ENCODE measurements at places on chromosomes 1 and 21.

- DNase-seq: no peak
Measured at GRCh38 chr1:226351709-226352108, 42.7 kb upstream of the LIN9 start.

GRCh38 chr1:54358503-54359168 lies 47.6 kb downstream of the SSBP3 start:
- no peak for DNase-seq

- DNase-seq: no peak
Measured at GRCh38 chr1:20423169-20423795, 62.7 kb downstream of the CAMK2N1 start.

GRCh38 chr1:76185207-76185606 lies 110.7 kb downstream of the ST6GALNAC3 start:
- DNase-seq: no peak

DNA sequence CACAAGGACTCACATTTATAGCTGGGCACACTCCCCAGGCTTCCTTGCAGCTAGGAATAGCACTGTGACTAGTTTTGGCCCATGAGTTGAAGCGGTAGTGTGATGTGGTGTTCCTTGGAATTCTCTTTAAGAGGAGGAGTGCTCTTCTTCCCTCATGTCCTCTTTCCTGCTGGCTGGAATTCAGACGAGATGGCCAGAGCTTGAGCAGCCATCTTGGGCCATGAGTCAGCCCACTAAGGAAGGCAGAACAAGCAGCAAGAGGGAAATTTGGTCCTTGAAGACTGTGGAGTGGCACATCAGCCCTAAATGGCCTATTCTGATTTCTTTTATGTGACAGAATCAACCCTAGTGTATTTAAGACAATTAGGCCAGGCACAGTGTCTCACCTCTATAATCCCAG lies 20.0 kb downstream of the HTR6 start:
- DNase-seq: no peak

- DNase-seq: no peak
Measured at GRCh38 chr1:42853116-42853884, 6.9 kb downstream of the ZNF691 start.

- DNase-seq: no peak
Measured at GRCh38 chr1:93845538-93846205, 33.3 kb downstream of the DNTTIP2 start.

GRCh38 chr1:160465123-160465522 lies 57.9 kb downstream of the SLAMF6 start:
- no peak for DNase-seq

DNA sequence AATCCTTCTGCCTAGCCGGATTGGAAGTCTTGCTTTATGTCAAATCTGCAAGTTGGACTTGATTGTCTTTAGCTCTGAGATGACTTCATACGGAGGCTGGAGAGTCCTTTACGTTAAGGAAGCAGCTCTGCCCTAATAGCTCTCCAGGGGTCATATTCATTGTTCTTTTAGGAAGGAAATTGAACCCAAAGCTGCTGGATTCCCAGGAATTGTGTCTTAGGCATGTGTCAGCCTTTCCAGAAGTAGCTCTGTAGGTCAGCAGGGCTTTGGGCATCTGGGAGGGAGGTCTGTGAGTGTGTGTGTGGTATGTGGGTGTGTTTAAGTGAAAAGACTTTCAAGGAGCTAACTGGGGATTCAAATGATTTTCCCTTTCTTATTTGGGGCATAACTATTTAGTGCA lies 82.4 kb downstream of the ABCA4 start:
- no peak for DNase-seq

GRCh38 chr1:29499104-29499650 lies 262.9 kb downstream of the PTPRU start:
- DNase-seq: no peak

GRCh38 chr1:198575292-198575691 lies 34.8 kb upstream of the ATP6V1G3 start:
- DNase-seq: no peak

- no peak for DNase-seq
Measured at GRCh38 chr21:15894596-15894995, 164.8 kb downstream of the USP25 start.

- no peak for DNase-seq
Measured at GRCh38 chr1:212712451-212713303, 13.0 kb upstream of the BATF3 start.

GRCh38 chr1:207402744-207403143 lies 51.4 kb upstream of the CR2 start:
- no peak for DNase-seq

DNA sequence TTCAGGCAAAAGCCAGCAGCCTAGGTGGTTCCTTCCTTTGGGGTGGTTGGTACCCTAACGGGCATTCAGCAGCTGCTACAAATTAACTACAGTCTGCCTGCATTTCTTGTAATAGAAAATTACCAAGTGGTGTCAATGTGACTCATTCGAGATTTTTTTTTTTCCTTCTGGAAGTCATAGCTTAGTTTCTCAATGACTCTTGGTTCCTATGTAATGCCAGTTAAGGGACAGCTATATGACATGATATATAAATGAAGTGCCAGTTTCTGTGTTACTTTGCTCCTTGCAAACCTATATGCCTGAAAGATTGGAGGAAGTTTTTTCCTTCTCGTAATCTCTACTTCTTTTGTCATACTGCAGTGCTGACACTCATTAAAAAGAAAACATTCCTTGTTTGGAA lies 2.6 kb downstream of the MGST3 start:
- DNase-seq: no peak

DNA sequence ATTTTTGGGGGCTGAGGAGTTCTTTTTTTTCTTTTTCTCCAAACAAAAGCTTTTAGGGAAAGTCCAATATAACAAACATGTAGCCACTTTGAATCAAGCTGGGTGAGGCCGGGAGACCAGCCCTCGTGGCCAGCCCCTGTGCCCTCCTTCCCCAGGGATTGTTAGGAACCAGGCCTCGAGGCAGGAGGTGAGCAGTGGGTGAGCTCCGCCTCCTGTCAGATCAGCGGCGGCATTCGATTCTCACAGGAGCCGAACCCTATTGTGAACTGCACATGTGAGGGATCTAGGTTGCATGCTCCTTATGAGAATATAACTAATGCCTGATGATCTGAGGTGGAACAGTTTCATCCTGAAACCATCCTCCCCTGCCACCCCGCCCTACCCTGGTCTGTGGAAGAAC lies 41.8 kb upstream of the TTC22 start:
- DNase-seq: no peak

- DNase-seq: peak; percentile 75
Measured at GRCh38 chr1:8409106-8409505, 91.2 kb downstream of the SLC45A1 start.

- no peak for DNase-seq
Measured at GRCh38 chr1:25977801-25978200, 20.1 kb downstream of the PAFAH2 start.
